ENCODE measurements at places on chromosomes 2 and 18.

DNA sequence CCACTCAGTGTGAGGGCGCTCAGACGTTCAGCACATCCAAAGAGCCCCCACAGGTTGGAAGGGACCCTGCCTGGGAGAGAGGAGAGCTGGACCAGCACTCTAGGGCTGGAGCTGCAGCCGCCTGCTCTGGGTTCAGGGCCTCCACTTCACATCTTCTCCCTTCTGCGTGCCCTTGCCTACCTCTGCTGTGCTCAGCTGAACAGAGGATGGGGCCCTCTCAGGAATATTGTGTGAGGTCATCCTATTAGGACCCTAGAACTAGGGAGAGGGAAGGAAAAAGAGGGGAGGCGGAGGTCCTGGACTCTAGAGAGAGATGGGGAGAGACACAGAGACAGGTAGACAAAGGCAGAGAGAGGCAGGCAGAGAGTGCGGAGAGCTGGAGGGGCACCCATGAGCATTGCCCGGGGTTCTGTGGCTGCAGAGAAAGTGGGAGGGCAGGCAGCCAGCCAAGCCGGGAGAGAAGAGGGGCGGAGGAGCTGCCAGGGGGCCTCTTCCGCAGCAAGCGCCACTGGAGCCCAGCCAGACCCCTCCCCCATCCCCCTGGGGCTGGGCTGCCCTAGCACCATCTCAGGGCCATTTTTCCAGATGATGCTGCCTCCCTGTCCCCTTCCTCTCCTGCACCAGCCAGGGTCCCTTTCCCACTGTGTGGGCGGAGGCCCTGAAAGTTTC is 8.3 kb upstream of the TNS1 start:
- DNase-seq = no peak

- DNase-seq = no peak
These were observed 52.6 kb downstream of the SMAD2 start for GRCh38 chr18:47877892-47878291.

- DNase-seq = no peak
These were observed 43.5 kb downstream of the CENPO start for GRCh38 chr2:24836706-24837105.

GRCh38 chr2:101396316-101396717 is 9.0 kb upstream of the CREG2 start:
- peak; percentile 89 for DNase-seq

DNA sequence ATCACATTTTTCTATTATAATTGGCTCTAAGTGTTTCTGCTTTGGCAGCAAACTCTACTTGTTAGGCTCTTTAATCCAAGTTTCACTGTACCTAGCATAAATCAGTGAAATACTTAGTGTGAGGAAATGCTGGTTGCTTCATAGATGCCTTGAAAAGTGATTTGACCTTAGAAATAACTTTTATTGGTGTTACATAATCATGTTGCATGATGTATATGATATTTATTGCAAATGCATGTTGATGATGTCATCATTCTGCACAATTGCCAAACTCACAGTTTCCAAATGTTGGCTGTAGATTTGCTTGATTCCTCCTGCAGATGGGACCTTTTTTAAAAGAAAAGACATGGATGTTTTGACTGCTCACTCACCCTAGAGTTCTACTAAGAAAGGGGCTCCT is 137.6 kb upstream of the BCL2L11 start:
- peak; percentile 3 for DNase-seq

- DNase-seq = no peak
These were observed 104.8 kb downstream of the PPP1R1C start for GRCh38 chr2:182090486-182090885.

DNA sequence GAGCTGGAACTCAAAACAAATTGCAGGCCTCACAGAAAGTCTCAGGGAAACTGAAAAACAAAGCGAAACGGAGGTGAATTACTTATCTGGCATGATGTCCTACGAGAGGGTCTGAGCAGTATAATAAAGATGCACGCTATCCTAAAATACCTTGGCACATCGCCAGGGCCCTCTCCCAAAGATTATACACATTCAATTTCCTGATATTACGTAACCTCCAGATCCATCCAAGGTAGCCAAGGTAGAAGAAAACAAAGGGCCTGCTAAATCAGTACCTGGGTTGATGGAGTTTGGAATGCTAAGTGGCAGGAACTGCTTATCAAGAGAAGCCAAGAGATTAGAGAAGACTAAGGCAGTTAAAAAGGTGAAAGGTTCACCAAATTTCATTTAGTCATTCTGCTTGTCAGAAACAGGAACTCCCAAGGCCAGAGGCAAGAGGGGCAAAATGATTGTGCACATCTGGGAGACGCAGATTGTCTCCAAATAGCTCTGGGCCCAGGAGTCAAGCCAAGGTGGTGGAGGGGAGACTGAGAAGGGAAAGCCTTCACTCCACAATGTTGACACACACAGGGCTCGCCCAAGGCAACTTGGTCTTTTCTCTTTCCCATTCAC is 236.8 kb upstream of the ATP5MC3 start:
- DNase-seq = no peak

Measured in HCEC 1CT (cell line).